Neural crest cell (in vitro differentiated cells): ENCODE measurements at places on chromosomes 11 and 22. TPM values are rescaled to one million over a fixed set of nuclear protein-coding genes. Genes with fewer than 3 reads are reported as not detected.

Gene SCN4B
- total RNA-seq: 2.0 and 2.4 TPM in 2 replicates

Gene OVCH2
- not detected in 2 replicates for total RNA-seq

Gene PRRG4
- total RNA-seq: not detected in 2 replicates

Gene MAPK8IP2
- 30.4 and 31.8 TPM in 2 replicates for total RNA-seq

Gene CSNK1E
- 243 and 250 TPM in 2 replicates for total RNA-seq

Gene LMNTD2
- 1.8 and 2.2 TPM in 2 replicates for total RNA-seq

GRCh38 chr11:3368199-3368598 lies 10.7 kb downstream of the ZNF195 start:
- no peak overlapping the region for H3K4me3 ChIP-seq
- H3K27me3 ChIP-seq: no peaks in the 10 kb centered on the region
- H3K36me3 ChIP-seq: peaks cover 87% of the 10 kb centered on the region
- DNase-seq: no peak

DNA sequence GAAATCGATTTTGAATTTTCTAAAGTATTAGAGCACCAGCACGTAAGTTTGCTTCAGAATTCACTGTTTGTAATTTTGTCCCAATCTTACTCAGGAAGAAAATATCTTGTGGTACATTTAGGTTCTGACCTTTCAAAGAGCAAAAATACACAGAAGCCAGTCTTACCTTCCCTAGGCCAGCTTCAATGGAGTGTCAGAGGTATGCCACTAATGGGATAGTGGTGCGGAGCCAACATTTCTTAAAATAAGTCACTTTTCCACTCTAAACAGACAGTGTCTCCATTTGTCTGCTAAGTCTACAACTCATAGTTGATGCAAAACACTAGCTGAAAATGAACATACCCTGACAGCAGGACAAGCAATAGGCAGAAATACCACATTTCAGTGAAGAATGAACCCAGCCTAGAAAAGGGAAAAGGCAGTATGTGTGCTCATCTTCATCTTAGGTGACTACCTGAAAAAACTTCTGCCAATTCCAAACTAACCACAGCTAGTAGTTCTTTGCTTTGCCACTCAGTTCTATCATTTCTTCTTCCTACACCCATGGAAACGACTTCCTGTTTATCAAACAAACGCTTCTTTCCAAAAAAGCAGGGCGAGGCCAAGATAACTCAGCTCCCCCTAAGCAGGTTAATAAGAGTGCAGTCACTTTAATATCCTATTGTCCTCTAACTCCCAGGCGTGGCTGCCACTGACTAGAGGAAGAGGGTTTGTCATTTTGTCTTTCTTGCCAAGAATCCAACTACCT lies 94.0 kb upstream of the APOA1 start:
- DNase-seq: no peak
- no peaks in the 10 kb centered on the region for H3K27me3 ChIP-seq
- H3K27ac ChIP-seq: no peak overlapping the region
- peaks cover 3% of the 10 kb centered on the region for H3K36me3 ChIP-seq
- no peak overlapping the region for H3K4me3 ChIP-seq
- H3K4me1 ChIP-seq: peaks cover 11% of the 10 kb centered on the region

DNA sequence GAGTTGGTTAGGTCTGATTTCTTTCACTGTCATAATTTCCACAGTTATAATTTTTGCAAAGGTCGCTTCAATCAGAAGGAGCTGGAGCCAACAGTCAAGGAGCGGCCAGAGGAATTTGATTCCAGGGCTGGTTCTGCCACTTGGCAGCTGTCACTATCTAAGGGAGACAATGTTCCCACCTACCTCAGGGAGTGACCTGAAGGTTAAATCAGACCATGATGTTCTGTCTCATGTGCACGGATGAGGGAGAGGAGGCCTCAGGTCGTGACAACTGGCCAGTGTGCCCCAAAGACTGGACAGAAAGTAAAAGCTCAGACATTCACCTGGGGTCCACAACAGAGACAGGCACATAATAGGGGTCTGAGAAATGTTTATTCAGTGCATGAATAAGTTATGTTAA lies 7.6 kb downstream of the MRGPRD start:
- no peak overlapping the region for H3K27ac ChIP-seq
- H3K27me3 ChIP-seq: peaks cover 10% of the 10 kb centered on the region
- no peak overlapping the region for H3K4me3 ChIP-seq

DNA sequence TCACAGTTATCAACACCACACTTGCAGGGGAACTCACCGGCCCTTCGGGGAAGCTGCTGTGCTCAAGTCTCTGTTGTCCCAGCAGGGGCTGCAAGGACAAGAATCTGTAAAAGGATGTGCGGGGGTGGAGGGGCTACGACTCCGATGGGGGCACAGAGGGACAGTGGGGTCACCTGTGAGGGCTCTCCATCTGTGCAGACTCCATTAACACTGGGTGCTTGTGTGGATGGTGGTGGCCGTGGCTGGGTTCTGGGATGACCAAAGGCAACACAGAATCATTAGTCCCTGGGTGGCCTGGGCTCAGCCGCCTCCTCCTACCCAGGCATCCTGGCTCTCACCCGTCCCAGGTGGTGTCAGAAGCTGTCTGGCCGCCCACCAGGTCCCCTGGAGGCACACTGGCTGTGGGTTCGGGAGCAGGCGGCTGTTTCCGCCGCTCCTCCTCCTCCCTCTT lies 10.2 kb upstream of the RBM4B start:
- H3K4me1 ChIP-seq: peaks cover 4% of the 10 kb centered on the region
- no peak for DNase-seq
- H3K27ac ChIP-seq: no peak overlapping the region

DNA sequence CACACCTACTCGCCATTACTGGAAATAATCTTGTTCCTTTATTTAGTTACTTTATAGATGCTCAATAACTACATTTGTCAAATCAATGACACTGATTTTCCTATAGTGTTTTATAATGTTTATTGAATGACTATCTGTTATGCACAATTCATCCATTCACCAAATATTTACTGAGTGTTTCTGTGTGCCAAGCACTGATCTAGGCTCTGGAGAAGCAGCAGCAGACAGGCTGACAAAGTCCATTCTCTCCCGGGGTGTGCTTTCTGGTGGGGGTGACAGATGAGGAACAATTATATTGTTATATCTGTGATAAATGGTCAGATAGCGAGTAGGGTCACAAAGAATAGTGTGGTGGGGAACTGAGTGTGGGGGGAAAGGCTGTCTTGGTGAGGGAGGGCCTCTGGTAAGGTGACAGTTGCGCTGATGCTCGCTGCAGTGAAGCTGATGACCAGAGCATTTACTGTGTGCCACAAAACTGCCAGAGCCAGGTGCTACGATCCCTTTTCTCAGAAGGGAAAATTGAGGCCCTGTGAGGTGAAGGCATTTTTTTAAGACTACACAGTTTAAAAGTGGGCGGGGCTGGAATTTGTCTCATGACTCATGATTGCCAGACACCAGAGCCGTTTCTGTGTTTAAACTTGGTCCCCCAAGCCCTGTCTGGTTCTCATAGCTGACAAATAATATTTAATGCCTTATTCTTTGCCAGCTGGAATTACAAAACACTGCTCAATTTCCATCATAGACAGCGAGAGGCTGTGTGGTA lies 10.2 kb downstream of the PACS1 start:
- no peaks in the 10 kb centered on the region for H3K27me3 ChIP-seq
- H3K4me3 ChIP-seq: peak overlapping the region; percentile 34
- no peak for DNase-seq
- no peak overlapping the region for H3K27ac ChIP-seq

DNA sequence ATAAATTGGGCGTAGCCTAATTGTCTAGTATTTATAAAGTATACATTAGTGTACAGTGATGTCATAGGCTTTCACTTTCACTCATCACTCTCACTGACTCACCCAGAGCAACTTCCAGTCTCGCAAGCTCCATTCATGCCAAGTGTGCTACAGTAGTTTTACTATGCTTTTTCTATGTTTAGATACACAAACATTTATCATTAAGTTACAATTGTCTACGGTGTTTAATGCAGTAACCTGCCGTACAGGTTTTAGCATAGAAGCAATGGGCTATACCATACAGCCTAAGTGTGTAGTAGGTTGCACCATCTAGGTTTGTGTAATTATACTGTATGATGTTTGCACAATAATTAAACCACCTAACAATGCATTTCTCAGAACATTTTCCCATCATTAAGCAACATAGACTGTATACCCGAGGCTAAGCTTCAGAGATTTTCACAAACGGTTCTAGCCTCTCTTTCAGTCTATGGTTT lies 17.5 kb downstream of the OR9G1 start:
- H3K4me3 ChIP-seq: no peak overlapping the region
- DNase-seq: no peak
- H3K4me1 ChIP-seq: no peaks in the 10 kb centered on the region
- H3K36me3 ChIP-seq: no peaks in the 10 kb centered on the region
- no peaks in the 10 kb centered on the region for H3K27me3 ChIP-seq
- no peak overlapping the region for H3K27ac ChIP-seq

DNA sequence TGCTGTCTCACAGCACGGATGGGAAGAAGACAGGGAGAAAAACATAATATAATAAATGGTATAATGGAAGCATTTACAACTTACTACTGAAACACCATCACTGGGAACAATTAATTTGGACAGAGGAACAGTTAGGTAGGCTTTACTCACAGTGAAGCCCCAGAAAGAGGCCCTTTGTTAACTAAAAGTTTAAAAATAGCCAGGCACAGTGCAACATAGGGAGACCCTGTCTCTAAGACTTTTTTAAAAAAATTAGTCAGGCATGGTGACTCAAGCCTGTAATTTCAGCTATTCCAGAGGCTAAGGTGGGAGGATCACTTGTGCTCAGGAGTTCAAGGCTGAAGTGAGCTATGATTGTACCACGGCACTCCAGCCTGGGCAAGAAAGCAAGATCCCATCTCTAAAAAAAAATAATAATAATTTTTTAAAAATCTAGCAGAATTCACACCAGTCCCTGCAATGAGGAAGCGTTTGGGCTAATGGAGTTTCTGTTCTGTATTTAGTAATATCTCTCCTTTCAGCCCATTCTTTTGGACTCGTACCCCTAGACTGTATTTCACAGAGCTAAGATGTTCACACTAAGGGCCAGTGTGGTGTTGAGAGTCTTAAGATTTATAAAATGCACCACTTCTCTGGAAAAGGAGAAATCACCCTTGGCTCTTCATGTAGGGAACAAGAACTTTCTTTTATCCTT lies 275.5 kb downstream of the SOX6 start:
- H3K27ac ChIP-seq: peak overlapping the region; percentile 86
- no peaks in the 10 kb centered on the region for H3K27me3 ChIP-seq
- H3K4me3 ChIP-seq: no peak overlapping the region
- H3K36me3 ChIP-seq: peaks cover 9% of the 10 kb centered on the region

- no peak overlapping the region for H3K4me3 ChIP-seq
- H3K4me1 ChIP-seq: peaks cover 11% of the 10 kb centered on the region
- no peak overlapping the region for H3K27ac ChIP-seq
- DNase-seq: no peak
Measured at GRCh38 chr11:12099132-12099873, 11.1 kb upstream of the MICAL2 start.

- no peak overlapping the region for H3K4me3 ChIP-seq
- H3K36me3 ChIP-seq: no peaks in the 10 kb centered on the region
- no peaks in the 10 kb centered on the region for H3K4me1 ChIP-seq
- peaks cover 3% of the 10 kb centered on the region for H3K27me3 ChIP-seq
- no peak for DNase-seq
Measured at GRCh38 chr11:56513280-56513679, 22.1 kb upstream of the OR5M8 start.

DNA sequence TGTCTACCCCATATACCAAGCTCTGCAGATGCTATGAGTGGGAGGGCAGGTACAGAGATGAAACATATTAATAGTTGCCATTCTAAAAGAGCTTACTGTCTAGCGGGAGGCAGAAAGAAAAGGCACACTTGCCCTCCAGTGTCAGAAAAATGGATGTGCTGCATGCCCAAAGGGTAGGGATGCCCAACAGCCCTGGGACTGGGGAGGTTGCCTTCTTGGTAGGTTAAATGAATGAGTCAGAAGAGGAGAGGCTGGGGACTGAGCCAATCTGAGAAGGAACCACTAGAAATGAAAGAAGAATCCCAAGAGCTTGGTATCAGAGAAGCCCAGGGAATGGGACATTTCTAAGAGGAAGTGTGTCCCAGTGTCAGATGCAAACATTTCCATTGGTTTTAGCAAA lies 1.2 kb downstream of the BIRC3 start:
- H3K4me3 ChIP-seq: no peak overlapping the region
- no peak for DNase-seq
- no peaks in the 10 kb centered on the region for H3K36me3 ChIP-seq
- peaks cover 19% of the 10 kb centered on the region for H3K4me1 ChIP-seq
- peaks cover 14% of the 10 kb centered on the region for H3K27me3 ChIP-seq
